ENCODE measurements at places on chromosomes 2 and 18.
A peak's percentile ranks its signal among the peaks of the same experiment; 100 is the strongest.

DNA sequence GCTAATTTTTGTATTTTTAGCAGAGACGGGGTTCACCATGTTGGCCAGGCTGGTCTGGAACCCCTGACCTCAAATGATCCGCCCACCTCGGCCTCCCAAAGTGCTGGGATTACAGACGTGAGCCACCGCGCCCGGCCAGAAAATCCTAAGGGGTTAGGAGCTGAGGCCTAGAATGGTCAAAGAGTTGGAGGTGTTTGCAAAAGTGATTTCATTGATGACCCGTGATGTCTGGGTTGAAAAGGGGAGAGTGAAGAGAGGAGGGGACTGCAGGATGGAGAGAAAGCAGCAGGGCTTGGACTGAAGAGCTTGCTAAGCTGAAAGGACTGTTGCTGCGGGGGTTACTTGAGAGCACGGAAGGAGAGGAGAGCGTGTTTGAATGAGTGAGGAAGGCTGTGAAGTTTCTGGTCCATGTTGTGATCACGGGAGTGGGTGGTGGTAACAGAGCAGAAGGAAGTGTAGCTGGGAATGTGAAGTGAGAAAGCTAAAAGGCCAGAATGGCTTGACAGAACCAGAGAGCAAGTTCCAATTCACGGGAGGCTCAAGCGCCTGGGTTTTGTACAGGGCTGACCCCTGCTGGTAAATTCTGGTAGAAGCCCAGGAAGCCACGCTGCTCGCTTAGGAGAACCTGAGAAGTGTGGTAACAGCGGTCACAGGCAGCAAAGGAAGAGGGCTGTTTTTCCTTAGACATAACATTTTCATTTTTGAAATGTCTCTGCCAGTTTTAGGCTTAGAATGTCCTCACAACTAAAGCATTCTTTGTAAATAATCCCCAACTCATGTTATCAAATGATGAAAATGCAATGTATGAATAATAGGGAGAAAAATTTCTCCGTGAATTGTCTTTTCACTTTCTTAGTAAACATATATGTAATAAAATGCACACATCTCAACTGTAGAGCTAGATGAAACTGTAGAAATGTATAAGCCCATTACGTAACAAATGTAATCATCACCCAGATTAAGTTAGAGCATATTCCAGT, 40.5 kb upstream of the ACTR2 start:
- no peak for DNase-seq

- no peak for DNase-seq
Observed at GRCh38 chr2:134124047-134124753, 129.7 kb upstream of the MGAT5 start.

DNA sequence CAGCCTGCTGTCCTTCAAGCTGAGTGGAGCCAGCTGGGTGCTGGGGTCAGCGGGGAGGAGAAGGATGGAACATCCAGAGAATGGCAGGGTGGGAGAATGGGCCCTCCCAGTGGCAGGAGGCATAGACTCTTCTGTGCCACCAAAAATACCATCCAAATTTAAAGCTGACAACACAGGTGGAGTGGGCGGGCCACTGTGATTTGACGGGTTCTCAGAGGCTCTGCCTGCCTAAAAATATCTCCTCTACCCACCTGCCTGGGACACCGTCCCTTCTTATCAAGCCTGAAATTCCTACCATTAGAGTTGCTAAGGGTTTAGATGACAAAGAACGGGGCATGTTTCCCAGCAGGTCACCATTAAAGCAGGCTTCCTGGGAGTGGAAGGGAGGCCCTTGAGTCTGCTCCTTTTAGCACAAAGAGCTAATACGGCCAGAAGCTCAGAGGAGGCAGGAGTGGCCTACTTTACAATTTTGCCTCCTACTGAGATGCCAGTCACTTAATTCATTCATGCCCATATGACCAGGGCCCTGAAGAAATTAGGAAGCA, 19.8 kb upstream of the MARCHF4 start:
- DNase-seq: no peak

GRCh38 chr2:69742322-69742952, 503 bp downstream of the ANXA4 start:
- no peak for DNase-seq

DNA sequence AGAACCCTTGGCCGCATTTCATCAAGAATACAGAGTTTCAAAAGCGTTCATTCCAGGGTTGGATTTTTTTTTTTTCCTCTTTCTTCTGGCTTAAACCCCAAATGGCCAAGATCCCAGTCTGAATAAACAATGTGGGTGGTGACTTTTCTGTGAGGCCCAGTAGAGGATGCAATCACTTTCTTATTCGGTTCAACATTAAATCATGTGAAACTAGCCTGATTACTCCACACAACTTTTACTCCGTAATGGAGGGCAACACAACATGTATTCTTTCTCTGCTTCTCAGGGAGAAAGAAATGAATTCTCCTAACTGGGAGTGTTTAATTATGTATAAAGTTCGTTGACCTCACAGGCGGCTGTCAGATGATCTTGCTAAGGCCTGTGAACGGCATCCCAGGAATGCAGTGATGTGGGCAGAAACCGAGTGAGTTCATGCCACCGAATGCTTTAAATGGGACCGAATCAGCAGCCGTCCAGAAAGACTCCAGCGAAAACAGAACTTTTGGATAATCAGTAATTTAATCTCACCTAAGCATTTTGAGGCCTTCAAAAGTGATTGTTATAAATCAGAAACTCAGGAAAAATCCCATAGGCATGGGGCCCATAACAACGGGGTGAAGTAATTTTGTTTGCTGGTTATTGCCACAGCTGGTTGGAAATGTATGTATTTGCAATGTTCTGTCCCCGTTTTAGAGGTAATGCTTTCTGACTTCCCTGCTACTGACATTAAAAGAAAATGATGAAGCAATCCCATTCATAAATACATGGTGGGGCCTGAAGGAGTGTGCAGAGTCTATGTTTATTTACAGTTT, 81.5 kb downstream of the BCL2 start:
- DNase-seq: no peak

DNA sequence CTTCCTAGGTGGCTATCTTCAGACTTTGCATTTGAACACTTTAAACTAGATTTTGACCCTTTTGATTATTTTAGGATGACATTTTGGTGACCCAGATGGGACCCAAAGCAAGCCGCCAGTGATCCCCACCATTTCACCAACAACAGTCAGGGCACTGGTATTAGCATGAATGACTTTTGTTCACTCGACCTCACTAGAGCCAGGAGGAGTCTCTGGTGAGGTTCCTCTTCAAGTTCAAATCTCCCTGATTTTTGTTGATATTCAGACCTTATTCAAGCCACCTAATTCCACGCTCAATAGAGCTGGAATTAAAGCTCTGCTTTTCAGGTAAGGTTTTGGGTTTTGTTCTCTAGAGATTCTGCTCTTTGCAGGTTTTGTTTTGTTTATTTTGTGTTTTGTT, 202.3 kb downstream of the MREG start:
- no peak for DNase-seq

DNA sequence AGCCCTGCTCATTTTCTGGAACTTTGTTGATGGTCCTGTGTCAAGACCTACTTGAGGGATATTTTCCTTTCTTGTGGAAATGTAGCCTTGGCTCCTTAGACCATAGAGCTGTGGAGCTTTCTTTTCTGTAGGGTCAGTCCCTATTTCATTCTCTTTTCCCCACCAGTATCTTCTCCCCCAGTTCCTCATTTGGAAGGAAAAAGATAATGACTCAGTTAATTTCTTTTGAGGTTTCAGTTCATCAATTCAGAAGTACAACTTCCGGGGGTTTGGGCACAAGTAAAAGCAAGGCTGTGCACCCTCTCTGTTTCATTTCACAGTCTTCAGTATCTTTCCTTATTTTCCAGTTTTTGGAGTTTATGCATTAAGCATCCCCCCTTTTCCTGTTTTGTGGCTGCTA, 70.7 kb downstream of the CDC42EP3 start:
- DNase-seq: no peak

DNA sequence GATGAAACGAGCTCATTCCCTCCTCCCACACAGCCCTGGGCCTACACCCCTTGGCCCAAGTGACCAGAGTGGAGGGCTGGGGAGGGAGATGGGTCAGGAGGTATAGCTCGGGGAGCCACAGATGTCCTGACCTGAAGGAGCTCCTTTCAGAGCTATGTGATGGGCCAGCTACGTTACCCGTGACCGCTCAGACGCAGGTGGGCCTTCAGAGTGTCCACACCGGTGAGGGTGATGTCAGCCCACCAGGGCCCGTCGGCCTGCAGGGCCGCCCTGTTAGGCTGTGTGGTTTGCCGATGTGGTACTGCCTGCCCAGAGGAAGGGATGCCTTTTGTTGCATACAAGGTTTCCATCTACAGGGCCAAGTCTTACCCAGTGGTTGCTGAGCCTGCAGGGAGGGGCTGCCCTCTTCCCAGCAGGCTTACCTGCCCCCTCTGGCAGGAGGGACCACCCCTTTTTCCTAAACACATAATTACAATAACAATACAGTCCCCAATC, 41.8 kb upstream of the FOSL2 start:
- no peak for DNase-seq

DNA sequence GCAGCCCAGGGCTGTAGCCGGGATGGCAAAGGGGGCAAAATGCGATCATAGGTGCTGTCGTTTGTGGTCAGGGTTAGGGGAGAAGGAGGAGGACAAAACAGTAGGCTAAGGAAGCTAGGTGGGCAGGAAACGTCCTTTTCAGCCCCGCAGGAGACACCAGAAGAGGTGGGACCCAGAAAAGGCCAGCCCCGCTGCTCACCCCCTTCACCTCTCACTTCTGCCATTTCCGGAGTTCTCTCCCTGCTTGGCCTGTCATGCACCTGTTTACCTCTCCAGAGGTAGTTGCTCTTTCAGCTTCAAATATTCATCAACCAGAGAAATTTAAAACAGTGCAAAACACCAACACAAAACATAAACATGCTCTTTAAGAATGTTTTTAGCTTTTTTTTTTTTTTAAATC, 849 bp downstream of the AQP4 start:
- no peak for DNase-seq

DNA sequence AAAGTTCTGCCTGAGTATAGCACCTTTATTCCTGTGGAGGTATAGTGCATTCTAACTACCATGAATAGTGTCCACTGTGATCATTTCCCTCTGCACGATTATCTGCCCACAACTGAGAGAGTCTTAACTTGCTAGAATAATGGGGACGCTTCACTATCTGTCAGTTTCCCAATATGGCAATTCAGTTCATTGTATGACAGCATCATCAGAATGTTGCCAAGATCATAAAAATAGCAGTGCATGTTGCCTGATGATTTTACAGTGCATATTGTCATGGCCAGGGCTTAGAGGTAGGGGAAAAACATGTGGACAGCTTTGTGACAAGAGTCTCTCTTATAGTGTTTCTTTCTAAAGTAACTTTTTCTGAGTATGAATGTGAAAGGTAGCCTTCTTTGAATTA, 6.1 kb downstream of the RASGRP3 start:
- DNase-seq: no peak

GRCh38 chr2:69994166-69994565, 32.7 kb upstream of the ASPRV1 start:
- DNase-seq: no peak

- peak; percentile 34 for DNase-seq
Observed at GRCh38 chr2:105313877-105314276, 15.7 kb downstream of the TGFBRAP1 start.

DNA sequence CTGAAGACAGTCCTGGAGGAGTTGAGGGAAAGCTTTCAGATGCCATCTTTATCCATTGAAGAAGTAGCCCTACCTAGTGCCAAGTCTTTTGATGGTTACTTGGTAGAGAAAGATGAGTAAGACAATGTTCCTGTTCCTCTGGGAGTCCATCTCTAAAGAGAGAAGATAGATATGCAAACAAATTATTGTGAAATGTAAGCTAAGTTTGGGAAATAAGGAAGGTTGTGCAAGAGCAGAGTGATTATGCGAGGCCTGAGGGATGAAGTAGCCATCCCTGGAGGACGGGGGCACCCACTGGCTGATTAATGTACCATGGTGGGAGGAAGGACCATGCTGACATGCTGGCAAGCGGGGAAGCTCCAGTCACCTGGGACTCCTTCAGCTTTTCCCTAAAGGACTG, 994 bp upstream of the DTNA start:
- DNase-seq: no peak

- no peak for DNase-seq
Observed at GRCh38 chr2:177315364-177315763, 50.8 kb upstream of the NFE2L2 start.

- DNase-seq: no peak
Observed at GRCh38 chr2:237487496-237487895, 445 bp downstream of the MLPH start.

DNA sequence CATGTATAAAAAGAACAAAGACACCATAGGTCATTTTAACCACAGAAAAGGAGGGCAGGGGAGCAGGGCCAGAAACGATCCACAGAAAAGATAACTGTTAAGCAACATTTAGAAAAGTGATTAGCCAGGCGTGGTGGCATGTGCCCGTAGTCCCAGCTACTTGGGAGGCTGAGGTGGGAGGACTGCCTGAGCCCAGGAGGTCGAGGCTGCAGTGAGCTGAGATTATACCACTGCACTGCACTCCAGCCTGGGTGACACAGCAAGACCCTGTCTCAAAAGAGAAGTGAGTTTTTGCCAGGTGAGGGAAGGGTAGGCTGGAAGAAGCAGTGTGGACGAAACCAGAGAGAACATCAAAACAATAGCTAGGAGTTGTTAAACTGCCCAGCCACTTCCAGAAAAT, 3.3 kb downstream of the WDR12 start:
- DNase-seq: no peak

GRCh38 chr2:100412466-100412865, 5.0 kb downstream of the CHST10 start:
- no peak for DNase-seq

GRCh38 chr2:153917570-153917969, 45.8 kb downstream of the GALNT13 start:
- no peak for DNase-seq

GRCh38 chr2:239092571-239093294, 244.8 kb downstream of the TWIST2 start:
- DNase-seq: no peak

DNA sequence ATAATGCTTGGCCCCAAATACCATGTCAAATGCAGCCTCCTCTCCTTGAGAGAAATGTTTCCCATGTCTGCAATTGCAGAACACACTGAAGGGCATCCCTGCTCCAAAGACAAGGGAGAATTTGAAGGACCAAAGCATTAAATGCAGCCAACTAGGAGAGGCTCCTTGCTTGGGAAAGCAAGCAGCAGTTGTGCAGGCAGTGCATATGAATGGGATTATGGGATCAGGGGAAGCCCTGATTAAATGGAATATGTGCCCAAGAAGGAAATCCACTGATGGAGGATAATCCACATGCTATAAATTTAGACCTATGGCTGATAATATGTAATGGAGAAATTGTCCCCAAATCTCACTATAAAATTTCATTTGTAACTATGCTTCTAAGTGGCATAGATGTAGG, 116.1 kb downstream of the NCKAP5 start:
- DNase-seq: no peak
